ENCODE measurements at places on chromosomes 16 and 17.
A peak's percentile ranks its signal among the peaks of the same experiment; 100 is the strongest.

GRCh38 chr17:19718041-19718612, 1.7 kb upstream of the SLC47A2 start:
- peak; percentile 12 for DNase-seq

DNA sequence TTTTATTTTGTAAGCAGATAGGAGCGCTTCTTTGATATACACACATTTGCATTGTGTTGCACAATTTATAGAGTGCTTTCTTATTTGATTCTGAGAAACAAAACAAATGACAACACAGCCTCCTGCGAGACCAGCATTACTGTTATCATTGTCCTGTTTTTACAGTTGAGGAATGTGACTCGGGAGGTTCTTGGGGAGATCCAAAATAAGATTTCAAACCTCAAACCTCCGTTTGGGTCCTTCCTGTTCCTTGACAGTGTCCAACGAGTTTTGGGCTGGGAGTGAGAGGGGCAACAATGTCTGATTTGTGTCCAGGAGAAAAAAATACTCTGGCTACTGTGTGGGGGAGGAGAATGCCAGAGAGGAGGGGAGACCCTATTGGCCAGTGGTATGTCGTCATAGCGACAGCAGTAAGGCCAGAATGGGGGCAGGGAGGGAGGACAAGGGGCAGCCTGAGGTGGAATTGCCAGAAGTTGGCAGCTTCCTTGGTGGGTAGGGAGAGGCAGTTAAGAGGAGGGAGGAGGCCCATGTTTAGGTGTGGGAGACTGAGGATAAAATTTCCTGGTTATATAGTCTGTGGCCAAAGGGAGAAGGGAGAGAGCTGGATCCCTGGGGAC, 45.5 kb downstream of the TMEM132E start:
- peak; percentile 60 for DNase-seq

DNA sequence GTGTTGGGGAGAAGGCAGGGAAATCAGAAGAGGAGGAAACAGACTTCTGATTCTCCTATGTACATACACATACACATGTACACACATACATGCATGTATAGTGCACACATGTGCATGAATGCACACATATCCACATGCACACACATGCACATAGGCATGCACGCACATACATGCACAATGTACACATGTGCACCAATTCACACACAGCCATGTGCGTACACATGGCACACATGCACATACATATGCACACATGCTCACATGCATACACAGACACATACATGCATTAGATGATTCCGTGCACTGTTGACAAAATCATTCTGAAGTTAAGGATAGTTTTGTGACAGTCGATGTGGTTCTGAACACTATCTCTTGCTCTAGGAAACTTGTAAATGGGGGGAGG, 214.0 kb upstream of the CDH13 start:
- DNase-seq = no peak

GRCh38 chr17:33071656-33072055, 80.0 kb downstream of the SPACA3 start:
- no peak for DNase-seq

DNA sequence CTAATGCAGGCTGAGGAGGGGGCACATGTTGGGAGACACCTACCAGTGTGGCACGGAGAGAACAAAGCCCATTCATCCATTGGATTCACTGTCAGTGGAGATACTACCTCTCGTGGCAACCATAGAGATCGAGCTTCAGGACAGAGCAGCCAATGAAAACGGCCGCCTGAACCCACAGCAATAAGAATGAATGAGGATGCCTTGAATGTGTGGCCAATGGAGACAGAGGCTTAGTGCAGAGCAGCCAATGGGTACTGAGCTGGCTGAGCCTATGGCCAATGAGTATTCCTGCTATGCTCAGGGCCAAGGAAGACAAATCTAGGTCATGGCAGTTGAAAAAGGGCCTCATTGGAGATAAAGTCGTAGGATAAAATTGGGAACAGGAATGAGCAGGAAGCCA, 10.9 kb downstream of the ARHGEF15 start:
- DNase-seq = no peak

GRCh38 chr16:31201582-31202413, 762 bp downstream of the PYCARD start:
- peak; percentile 50 for DNase-seq

GRCh38 chr16:78246559-78246958, 147.1 kb downstream of the WWOX start:
- DNase-seq = no peak

DNA sequence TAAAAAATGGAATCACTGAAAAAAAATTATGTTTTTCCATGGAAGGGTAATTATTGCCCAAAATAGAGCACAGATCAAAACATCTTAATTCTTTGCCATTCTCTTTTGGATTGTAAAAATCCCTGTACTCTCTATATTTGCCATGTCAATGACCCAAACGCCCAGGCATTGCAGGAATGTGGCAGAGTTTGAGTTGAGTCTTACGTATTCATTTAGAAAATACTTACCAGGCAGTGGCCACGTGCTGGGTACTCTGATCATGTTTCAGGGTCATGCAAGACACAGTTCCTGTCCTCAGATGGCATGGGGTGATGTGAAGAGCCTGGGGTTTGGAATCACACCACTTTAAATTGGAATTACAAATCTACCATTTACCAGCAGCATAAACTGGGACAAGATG, 267.7 kb downstream of the ABCC12 start:
- DNase-seq = no peak

GRCh38 chr17:44593156-44593555, 35.9 kb downstream of the FZD2 start:
- no peak for DNase-seq

GRCh38 chr16:71943887-71944286, 48.6 kb downstream of the IST1 start:
- DNase-seq = no peak

DNA sequence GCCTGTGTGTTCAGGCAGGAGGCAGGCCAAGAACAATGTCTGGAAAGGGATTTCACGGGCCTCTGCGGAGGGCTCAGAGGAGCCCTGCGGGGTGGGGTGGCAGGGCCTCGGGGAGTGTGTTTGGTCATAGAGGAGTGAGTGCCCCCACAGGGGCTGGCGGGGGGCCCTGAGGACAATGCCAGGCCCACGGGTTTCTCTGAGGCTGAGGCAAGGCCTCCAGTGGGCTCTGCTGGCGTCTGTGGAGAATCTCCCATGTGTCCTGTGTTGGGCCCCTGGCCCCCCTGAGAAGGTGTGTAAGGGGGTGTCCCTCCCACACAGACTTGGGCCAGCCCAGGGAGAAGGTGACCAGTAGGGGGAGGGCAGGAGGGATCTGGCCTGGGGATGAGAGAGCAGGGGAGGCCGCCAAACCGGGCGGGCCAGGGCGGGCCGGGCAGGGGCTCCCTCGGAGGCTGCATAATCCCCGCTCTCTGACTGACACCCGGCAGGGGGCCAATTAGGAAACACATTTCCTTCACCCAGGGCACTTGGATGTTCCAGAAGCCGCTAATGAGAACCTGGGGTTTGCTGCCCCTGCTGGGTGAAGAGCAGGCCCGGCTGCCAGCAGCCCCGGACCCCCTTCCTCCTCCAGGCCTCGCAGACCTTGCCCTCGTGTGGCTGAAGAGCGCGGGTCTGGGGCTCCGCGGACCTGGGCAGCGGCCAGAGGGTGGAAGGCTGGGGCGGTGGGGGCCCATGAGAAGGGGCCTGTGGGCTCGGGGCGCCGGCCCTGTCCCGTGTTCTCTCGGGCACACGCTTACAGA, 204.2 kb downstream of the NTN1 start:
- DNase-seq = peak; percentile 47

DNA sequence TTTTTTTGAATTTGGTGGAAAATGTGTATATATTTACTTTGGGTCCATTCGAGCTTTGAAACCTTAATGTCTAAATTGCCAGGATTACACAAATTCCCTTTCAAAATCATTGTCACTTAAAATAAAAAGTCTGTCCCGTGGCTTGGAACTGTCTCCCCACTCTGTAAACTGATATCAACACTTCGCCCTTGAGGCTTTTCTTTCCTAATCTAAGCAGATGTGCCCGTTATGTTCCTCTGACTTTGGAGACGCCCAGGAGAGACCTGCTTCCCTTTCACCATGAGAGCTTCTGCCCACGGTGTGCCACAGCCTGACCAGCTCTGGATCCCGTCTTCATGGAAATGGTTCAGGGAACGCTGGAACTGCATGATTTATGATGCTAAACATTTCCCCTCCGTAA, 151.3 kb downstream of the C16orf95 start:
- DNase-seq = no peak

DNA sequence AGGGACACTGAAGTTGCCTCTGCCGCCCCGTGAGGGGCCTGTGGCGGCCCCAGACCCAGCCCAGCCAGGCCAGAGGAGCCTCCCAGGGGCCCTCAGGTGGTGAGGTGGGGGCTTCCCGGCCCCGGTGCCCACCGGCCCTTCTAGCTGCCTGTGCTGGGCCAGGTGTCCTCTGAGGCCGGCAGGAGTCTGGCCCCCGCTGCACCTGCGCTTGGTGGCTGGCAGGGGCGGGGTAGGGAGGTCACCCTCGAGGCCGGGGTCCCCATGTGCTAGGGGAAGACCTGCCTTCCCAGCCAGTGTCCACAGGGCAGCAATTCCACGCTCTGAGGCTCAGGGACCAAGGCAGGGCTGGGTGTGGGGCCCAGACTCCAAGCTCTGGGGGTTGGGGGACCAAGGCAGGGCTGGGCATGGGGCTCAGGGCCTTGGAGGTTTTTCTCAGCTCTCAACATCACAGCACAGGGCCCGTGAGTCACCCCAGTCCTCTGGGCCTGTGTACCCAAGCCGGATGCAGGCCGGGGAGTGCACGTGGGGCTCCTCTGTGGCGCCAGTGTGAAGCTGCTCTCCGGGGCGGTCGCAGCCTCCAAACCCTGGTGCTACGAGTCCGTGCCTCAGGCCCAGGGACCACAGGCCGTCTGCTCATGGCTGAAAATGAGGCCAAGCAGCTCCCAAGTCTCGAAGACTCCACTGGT, 1.3 kb upstream of the CCDC154 start:
- DNase-seq = no peak

Data from SK-N-SH (cell line).